Epithelial cell of proximal tubule (primary cell): ENCODE measurements at places on chromosomes 1 and 21. TPM values are rescaled to one million over a fixed set of nuclear protein-coding genes. Genes with fewer than 3 reads are reported as not detected.

PTPRC gene
- total RNA-seq, result not detected in 2 replicates

ARHGEF11 gene
- total RNA-seq, result 15.9 and 19.3 TPM in 2 replicates

RGS16 gene
- 0.36 and 0.81 TPM in 2 replicates for total RNA-seq

NCAM2 gene
- 0.07 TPM in 1 of 2 replicates, not detected in the other for total RNA-seq

LAMC1 gene
- 122 and 162 TPM in 2 replicates for total RNA-seq

SPRTN gene
- total RNA-seq, result 19.7 and 21.5 TPM in 2 replicates

PAQR6 gene
- total RNA-seq, result 1.4 and 1.5 TPM in 2 replicates

GLMP gene
- total RNA-seq, result 47.9 and 66.3 TPM in 2 replicates
